ENCODE measurements at places on chromosomes 11 and 22.

DNA sequence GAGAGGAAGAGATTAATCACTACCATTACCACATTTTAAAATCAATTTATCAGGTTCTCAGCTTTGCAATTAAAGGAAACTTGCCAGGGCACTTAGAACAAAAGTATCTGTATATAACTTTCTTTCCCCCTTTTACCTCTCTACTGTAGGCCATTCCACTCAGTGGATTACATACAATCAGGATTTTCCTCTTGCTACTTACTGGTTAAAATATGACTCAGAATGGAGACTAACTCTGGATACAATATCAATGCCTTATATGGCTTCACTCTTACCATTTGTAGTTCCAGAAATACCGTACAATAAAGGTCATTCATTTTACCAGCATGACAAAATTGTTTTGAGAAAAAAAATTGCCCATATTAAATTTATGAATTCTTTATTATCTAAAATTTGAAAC lies 706.8 kb downstream of the KCNA4 start:
- no peak for DNase-seq

DNA sequence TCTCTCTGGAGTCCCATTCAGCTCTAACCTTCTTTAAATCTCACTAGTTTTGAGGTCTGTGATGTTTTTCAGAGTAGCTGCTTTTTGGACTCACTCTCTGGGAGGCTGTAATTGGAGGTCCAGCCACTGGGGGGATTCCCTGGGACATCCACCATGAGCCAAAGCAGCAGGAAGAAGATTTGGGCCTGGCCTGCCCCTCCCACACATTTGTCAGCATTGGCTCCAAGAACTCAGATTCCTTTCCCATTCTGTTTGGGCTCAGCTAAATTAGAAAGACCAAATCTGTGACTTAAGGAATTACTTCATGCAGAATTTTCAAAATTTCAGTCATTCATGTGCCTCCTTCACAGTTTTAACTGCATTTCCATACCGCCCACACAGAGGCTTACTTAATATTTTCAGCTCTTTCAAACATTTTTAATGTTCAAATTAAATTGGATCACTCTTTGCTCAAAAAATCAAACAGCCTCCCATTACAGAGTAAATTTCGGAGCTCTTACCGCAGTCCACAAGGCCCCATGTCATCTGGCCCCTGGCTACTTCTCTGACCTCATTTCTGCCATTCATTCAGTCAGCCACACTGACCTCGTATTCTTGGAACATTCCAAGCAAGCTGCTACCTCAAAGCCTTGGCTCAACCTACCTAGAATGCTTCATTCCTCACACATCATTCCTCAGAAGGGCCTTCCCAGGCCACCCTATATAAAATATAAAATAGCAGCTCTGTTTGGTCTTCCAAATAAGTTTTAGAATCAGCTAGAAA lies 54.5 kb upstream of the RRAS2 start:
- no peak for DNase-seq

DNA sequence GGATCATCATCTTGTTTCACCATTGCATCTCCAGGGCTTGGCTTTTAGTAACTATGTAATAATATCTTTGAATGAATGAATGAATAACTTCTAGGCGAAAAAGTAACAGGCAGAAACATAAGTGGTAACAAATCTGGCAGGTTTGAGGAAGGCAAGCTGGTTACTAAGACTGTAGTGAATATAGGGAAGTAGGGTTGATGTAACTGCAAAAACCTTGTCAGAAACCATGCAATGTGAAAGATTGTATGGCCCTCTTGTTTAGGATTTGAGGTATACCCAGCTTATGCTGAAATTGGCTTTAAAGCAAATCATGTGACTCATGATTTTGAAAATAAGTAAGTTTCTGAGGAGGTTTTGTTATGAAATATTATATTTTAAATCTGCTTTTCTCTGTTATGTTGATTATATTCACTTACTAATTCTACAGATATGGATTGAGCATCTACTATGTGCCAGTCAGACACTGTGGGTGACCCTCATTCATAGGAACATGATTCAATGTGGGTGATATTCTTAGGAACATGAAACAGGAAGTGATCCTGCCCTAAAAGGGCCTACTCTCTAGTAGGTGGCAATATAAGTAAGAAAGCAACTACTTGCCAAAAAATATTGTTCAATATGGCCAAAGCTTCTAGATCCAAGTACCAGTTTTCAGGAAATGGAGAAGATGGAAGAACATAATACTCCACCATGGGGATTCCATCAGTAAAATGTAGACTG lies 115.5 kb upstream of the CCDC90B start:
- no peak for DNase-seq

DNA sequence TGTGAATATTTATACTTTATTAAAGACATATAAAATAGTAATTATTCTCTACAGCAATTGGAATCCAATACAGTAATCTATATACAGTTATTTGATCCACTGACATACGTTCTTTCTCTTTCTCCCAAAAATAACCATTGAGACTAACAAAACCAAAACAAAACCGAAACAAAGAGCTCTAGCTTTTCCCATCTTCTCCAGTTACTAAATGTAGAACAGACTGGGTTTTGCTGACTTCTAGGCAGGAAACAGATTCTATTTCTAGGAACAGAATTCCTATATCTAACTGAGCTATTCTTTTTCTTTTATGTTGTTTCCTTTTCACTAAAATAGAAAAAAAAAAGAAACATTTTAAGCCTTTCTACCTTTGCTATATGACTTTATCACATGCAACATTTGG lies 80.1 kb downstream of the PACS1 start:
- no peak for DNase-seq

DNA sequence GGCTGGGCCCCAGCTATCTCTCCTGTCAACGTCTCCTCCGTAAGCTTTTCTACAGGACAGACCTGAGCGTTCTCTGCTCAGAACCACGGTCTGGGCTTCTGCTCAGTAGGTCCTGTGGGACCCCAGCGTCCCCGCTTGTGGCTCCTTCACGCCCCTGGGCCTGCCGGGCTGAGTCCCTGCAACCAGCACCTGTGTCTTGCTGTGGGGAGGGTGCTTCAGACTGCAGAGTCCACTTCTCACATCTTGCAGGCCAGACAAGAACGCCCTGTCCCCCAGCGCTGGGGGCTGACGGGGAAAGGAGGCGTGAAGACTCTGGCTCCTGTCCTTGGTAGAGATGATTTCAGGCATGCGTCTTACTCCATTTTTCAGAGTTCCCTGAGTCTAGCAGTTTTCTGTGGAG lies 1480.8 kb downstream of the BRD1 start:
- no peak for DNase-seq

DNA sequence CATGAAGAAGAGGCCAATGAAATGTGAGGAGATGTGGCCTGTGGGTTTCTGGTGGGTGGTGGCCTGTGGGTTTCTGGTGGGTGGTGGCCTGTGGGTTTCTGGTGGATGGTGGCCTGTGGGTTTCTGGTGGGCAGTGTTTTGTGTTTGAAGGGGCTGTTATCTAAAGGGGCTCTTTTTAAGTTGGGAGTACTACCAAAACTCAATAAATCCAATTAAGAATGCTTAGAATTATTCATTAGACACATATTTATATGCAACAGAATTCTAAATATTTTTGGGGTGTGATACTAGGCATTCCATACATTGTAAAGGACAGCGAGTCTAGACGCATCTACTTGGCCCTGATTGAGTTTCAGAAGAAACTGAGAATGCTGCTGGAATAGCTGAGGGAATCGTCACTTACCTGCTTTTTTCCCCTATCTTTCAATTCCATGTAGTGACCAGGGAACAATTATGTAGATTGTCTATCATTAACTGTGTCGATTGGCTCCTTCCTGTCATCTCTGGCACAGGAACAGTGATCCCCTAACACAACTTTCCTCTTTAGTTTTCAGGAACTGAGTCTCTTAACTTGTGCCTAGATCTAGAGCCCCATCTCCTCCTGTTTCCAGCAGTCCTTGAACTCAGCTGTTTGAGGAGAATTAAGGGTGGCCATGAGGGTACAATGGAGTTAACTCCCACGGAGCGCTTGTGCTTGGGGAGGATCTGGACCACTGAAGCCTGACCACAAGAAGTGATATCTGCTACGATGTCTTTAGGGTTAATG lies 37.3 kb upstream of the TOP3B start:
- no peak for DNase-seq

DNA sequence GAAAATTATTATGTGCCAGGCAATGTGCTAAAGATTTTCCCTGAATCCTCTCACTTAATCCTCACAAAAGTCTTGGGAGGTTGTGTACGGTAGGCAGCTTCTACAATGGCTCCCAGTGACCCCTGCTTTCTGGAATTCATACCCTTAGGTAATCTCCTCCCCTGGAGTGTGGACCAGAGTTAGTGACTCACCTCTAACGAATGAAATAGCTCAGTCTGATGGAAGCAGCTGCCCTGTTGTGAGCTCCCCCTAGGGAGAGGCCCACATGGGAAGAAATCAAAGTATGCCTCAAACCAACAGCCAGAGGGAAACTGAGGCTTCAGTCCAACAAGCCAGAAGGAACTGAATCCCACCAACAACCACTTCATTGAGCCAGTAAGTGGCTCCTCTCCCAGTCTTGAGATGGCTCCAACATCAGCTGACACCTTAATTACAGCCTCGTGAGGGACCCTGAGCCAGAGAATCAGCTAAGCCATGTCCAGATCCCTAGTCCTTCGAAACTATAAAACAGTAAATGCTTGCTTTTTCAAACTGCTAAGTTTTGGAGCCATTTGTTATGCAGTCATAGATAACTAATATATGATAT lies 98.9 kb upstream of the ISX start:
- no peak for DNase-seq

- DNase-seq = no peak
Observed at GRCh38 chr11:41190437-41191082, 268.9 kb downstream of the LRRC4C start.

GRCh38 chr22:45009606-45010531 lies at the start of gene PHF21B:
Gene PHF21B (minus strand): TSS chr22:45010005. CDS start chr22:45009549, 456 bp downstream.
- DNase-seq = no peak

DNA sequence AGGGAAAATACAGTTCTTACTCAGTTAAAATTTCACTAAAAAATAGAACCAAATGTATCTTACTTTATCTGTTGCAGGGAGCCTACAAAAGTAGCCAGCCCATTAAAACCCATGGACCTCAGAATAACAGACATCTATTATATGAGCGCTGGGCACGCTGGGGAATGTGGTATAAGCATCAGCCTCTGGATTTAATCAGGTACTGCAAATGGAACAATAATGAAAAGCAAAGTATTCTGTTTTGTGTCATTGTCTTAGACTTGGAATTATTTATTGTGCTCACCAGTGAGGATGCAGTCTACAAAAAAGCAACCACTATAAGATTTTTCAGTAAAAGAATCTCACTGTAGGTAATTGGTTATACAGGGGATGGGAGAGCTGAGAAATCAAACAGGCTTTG lies 30.2 kb downstream of the MUC15 start:
- no peak for DNase-seq

DNA sequence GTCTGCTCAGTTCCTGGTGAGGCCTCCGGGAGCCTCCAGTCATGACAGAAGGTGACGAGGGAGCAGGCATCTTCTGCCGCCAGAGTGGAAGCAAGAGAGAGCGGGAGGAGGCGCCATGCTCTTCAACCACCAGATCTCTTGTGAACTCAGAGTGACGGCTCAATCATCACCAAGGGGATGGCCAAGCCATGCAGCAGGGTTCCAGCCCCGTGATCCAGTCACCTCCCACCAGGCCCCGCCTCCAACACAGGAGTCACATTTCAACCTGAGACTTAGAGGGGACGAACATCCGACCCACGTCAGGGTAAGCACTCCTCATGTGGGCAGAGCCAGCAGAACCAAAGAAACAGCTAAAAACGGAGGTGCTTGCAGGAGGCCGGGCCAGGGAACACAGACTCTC lies 1470.5 kb downstream of the BRD1 start:
- DNase-seq = no peak

GRCh38 chr11:132632641-132633124 lies 899.6 kb downstream of the OPCML start:
- no peak for DNase-seq

DNA sequence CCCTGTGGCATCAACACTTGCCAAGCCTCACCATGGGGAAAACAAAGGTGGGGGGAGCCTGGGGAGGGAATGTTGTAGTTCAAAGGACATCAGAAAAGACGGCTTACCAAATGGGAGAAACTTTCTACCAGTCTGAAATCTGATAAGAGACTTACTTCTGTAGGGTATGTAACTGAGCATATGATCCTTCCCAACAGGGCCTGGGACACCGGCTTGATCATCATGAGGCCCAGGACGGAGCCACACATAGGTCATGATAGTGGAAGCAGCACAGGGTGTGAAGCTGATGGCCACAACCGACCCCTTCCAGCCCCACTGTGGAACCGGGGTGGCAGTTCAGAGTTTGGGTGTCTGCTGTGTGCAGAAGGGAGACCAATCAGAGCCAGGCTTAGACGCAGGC lies 51.1 kb downstream of the MICAL3 start:
- no peak for DNase-seq

- no peak for DNase-seq
Observed at GRCh38 chr22:27867085-27867952, 51.7 kb downstream of the PITPNB start.

GRCh38 chr22:16960884-16961249 lies 47.2 kb downstream of the GAB4 start:
- DNase-seq = no peak

- no peak for DNase-seq
Observed at GRCh38 chr11:121864660-121865059, 251.4 kb downstream of the BLID start.

GRCh38 chr11:126268708-126269579 lies at the start of the genes FOXRED1 and SRPRA:
Gene FOXRED1 (plus strand): TSS chr11:126269154. CDS start chr11:126269207, 53 bp downstream.
Gene SRPRA (minus strand): TSS chr11:126268895. CDS start chr11:126268804, 91 bp downstream.
- peak; percentile 97 for DNase-seq

DNA sequence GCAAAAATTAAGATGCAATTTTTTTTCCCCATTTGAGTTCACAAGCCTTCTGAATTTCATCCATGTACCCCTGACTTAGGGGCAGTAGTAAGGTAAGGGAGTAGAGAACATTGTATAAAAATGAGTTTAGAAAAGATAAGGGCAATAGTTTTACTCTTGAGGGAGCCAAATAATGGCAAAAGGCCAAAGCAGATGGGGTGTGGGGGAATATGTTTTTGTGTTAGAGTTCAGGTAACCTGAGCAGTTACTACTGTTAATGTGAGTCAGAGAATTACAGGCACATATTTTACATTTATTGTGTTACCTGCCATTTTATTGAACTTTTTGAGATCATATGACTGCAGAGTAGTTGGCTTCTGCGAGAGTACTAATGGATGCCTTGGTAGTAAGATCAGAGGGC lies 3.1 kb downstream of the EED start:
- DNase-seq = no peak

GRCh38 chr11:122692444-122692843 lies 36.9 kb downstream of the UBASH3B start:
- DNase-seq = no peak

DNA sequence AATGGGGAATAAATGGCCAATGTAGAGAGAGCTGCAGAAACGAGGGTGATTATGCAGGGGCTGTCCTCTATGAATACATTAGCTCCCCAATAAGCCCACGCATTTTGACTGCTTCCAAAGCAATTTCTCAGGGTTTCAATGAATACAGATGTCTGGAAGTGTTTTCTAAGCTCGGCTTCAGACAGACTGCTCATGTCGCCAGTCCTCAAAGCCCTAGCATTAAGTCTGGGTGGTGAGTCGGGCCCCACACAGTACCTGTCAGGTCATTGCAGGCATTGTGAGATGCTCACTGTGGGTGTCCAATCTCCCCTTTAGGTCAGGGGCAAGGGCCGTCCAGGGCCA lies 17.9 kb upstream of the CSNK2A3 start:
- DNase-seq = no peak

GRCh38 chr11:8971196-8971923 lies 7.1 kb upstream of the TMEM9B start:
- DNase-seq = no peak

- DNase-seq = no peak
Observed at GRCh38 chr22:27641049-27641795, 160.3 kb downstream of the MN1 start.

All from stimulated activated CD4-positive, alpha-beta T cell treated with anti-CD3 and anti-CD28 coated beads, TNF-alpha, amount 100 ng/mL, for 1 hour (primary cell).